ENCODE measurements at places on chromosomes 1 and 21.

- DNase-seq = no peak
These were observed 12.9 kb downstream of the FAAH start for GRCh38 chr1:46406881-46407608.

GRCh38 chr1:180525715-180526039, 23.3 kb upstream of the ACBD6 start:
- no peak for DNase-seq

GRCh38 chr1:164647211-164647610, 88.2 kb downstream of the PBX1 start:
- no peak for DNase-seq

DNA sequence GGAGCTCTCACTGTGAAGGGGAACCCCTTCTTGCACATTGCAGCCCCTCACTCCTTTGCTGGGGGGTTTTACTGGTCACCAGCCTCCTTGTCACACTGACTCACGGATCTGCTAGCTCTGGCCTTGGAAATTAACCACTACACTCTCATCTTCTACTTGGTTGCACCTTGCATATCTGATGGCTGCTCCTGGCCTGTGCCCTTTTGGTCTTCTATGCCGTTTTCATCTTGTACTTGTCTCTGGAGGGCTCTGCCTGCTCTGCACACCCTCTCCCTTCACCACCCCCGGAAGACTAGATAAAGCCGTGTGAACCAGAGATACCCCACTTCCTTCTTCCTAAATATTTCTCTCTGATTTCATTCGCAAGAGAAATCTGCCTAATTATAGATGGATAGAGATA, 44.6 kb downstream of the CD247 start:
- DNase-seq = no peak

DNA sequence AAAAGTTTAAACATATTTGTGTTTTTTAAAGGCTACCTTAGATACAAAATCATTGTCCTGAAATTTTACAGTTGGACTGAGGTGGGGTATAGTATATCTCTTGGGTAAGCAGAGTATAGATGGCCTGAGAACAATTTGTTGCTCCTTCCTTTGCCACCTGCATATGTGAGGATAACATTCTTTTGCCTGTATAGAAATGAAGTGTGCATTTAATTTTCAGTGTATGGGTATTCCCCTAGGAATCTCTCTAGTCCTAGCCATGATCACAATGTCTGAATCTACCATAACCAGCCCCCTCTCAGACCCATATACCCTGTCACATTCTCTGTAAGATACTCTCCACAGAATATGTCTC, 1.9 kb upstream of the FCGR2A start:
- DNase-seq = no peak

GRCh38 chr1:50702395-50702794, 257.7 kb downstream of the FAF1 start:
- DNase-seq = no peak

DNA sequence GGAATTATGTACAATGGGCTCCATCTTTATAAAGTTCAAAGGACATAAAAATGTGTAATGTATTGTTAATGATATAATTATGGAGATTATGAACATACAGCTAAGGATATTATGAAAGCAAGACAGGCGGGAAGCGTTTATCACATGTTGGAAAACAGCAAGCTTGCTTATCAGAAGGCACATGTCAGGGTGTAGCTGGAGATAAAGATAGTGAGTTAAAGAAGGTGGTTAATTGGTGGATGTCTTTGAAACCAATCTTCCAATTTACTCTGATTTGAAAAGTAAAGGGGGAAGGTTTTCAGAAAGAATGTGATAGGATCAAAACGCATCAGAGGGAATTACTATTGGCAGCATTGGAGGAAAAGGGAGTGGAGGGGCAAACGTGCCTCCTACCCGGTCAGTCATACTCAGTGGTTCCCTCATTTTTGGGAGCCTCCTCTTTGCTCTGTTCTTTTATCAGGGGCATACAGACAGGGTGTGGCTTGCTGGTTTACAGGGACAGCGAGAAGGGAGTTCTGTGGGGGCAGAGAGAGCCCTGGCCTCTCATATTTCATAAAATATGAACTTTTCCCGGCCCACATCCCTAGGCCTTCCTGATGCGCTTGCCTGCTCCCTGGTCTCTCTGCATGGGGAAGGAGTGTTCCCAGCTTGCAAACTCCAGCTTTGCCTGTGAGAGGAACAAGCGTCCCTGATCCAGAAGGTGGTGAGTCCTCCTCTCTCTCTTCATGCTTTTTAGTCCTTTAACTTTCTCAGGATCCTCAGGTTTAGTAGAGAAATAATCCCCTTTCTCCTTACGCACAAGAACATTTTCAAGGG, 8.0 kb upstream of the SVBP start:
- no peak for DNase-seq

GRCh38 chr1:216168546-216168945, 254.7 kb downstream of the USH2A start:
- DNase-seq = no peak

DNA sequence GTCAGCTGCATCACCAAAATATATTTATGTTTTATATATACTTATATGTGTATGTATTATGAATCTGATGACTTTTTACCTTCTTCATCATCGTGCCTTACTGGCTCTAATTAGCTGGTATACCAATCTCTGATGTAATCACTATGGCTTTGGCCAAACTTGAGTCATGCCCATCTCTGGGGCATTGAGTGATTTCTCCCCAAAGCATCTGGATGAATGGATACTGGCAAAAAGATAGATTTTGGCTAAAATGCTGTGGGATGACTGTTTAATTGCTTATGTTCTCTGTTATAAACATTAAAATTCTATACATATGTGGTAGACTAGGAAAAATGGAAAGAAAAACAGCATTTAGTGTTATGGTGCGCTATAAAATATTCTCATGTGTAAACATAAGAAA, 19.6 kb downstream of the CDKN2C start:
- no peak for DNase-seq

All from stimulated activated CD4-positive, alpha-beta T cell treated with anti-CD3 and anti-CD28 coated beads, TNF-alpha, amount 100 ng/mL, for 24 hours (primary cell).